Right hindlimb (tissue), 1 donor: ENCODE measurements at places on chromosomes 11 and 22.
A peak's percentile ranks its signal among the peaks of the same experiment; 100 is the strongest.

- no peak for DNase-seq
Measured at GRCh38 chr22:30348809-30349208, 7.9 kb downstream of the SF3A1 start.

DNA sequence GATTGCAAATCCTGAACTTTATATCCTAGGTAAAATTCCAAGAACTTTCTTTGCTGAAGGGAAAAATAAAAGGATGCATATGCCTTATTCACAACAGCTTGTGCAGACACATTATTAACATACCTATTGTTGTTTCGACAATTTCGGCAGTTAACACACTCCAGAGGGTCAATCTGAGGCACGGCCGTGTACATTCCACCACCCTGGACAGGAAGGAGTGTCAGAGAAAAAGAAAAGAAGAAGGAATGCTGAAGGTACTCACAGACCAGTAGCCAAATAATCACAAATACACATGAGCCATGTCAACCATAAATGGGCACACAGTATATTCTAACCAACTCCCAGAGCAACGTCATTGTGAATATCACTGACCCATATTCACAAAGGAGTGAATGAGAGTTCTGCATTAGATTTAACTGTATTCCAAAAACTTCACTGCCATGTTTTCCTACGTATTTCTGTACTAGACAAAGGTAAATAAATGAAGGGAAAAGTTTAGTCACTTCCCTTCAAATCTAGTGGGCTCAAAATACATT is 32.4 kb downstream of the VSIG10L2 start:
- DNase-seq, result no peak

- DNase-seq, result peak; percentile 77
Measured at GRCh38 chr11:100681064-100681502, 6.0 kb upstream of the ARHGAP42 start.

DNA sequence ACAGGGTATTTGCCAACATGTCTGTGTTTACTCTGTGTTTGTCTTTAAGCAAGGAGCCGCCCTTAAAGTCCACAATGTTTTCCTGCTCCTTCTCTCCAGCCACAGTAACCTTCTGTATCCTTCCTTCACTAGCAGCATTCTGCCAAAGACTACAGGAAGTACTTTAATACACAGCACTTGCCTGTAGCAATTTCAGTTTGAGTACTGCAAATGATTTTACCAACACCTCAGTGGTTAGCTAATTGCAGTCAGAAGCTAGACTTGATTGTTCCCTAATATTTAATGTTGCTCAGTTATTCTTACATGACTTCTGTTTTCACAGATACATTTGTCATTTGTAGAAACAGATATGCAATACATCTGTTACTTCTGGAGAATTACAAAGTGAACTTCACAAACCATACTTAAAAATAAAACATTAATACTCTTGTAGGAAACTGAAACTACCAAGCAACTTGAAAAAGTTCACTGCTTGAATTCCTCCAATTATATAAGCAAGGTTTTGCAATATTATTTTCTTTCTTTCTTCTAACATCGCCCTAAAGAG is 69.1 kb downstream of the FCHSD2 start:
- DNase-seq, result no peak

GRCh38 chr11:118791111-118791960 is at the start of gene DDX6:
TSS of gene DDX6 (minus strand) at chr11:118791164. CDS start at chr11:118786251, 4,913 bp downstream.
- peak; percentile 94 for DNase-seq

- DNase-seq, result no peak
Measured at GRCh38 chr22:32327066-32327465, 30.6 kb upstream of the RFPL3 start.

- DNase-seq, result no peak
Measured at GRCh38 chr11:37442576-37442975, 844.5 kb upstream of the RAG2 start.

GRCh38 chr11:115682101-115682500 is 177.9 kb upstream of the CADM1 start:
- DNase-seq, result no peak

GRCh38 chr11:2860636-2861035 is 24.9 kb downstream of the CDKN1C start:
- DNase-seq, result no peak
